ENCODE measurements at places on chromosomes 3 and 15.
A peak's percentile ranks its signal among the peaks of the same experiment; 100 is the strongest.

DNA sequence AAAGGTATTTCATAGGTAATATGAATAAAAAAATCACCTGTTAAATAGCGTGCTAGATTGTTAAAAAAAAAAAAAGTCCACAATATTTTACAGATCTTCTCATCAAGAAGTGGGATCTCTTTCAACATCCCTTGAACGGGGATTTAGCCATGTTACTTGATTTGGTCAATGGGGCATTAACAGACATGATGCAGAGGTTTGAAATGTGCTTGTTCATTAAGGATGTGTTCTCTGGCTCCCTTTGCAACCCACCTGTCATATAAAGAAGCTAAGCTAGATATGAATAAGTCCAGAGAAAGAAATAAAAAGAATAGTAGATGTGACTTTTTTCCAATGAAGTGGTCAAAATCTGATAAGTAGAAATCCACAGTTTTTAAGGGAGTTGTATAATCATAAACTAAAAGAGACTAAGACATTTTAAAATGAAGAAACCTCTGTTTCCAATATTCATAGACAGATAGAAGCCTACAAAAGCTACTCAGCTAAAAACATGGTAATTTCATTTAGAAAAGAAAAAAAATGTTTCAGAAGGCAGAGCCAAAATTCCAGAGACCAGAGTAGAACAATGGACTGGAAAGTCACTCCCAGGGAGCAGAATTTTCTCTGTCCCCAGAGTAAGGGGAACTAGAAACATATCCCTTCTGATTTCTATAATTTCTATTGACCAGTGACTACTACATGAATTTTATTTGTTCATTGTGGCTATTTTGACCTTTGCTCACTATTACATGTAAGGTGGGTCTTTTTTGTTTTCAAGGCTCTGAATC, 79.2 kb downstream of the PLSCR2 start:
- no peak for DNase-seq

DNA sequence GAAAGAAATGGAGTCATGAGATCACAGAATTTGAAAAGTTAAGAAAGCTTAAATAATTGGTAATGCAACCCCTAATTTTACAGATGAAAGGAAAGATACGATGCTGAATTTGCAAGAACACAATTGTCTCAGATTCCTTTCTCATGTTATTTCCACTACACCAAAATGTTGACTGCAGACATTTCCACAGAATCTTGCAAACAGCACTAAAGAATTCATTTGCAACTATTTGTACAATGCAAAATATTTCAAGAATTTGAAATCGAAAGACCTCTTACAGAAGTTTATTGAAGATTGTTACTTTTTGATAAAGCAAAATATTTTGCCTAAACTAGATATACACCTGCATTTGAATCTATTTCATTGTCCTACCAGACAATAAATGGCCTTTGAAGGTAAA, 194.1 kb upstream of the KCNMB2 start:
- DNase-seq: no peak

GRCh38 chr15:92839696-92840095, 60.4 kb upstream of the CHD2 start:
- DNase-seq: peak; percentile 42

DNA sequence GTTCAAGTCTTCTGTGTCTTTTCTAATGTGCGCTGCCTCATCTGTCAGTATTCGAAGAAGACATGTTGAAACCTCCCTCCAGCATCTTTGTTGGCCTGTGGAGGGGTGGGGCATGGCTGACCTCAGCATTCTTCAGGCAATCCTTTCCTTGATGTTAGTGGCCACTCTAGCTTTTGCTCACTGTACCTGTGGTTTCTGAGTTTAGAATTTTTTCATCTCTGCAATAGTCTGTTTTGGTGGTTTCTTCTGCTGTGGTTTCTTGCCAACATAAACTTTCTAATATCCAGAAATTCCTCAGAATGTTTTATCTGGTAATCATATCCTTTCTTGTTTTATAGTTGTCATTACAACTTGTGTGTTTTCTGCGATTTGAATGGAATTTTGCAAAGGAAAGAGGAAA, 251.3 kb upstream of the NR2E3 start:
- no peak for DNase-seq

DNA sequence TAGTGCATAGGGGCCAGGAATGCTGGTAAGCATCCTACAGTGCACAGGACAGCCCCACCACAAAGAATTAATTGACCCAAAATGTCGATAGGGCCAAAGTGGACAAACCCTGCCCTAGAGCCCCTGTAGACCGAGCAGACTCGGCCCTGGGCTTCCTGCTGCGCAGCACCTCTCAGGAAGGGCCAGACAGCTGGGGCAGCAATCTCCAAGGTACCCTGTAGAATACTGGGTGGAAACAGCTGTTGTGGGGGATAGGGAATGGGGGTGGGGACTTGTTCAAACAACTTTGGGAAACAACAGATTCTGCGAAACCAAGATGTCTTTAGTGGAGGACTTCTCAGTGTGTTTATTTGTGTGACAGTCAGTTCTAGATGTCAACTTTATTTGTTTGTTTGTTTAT, 67.1 kb downstream of the MRPL46 start:
- peak; percentile 54 for DNase-seq

- no peak for DNase-seq
Observed at GRCh38 chr3:35677797-35678196, 38.5 kb downstream of the ARPP21 start.

DNA sequence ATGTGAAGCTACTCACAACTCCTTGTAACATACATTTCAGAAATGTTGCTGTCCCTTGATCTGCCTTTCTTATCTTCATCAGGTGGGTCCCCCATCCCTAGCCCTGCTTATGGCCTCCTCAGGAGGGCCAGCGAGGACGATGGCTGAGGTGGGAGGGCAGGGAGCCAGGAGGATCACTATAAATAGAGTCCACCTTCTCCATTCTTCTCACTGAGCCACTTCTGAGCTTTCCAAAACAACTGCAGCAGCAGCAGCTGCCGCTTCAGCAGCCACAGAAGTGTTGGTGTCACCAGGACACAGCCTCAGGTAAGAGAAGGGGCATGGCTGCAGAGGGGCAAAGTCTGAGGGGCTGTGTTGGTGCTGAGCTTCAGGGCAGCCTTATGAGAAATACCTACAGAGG, 53.5 kb downstream of the ANAPC13 start:
- no peak for DNase-seq

DNA sequence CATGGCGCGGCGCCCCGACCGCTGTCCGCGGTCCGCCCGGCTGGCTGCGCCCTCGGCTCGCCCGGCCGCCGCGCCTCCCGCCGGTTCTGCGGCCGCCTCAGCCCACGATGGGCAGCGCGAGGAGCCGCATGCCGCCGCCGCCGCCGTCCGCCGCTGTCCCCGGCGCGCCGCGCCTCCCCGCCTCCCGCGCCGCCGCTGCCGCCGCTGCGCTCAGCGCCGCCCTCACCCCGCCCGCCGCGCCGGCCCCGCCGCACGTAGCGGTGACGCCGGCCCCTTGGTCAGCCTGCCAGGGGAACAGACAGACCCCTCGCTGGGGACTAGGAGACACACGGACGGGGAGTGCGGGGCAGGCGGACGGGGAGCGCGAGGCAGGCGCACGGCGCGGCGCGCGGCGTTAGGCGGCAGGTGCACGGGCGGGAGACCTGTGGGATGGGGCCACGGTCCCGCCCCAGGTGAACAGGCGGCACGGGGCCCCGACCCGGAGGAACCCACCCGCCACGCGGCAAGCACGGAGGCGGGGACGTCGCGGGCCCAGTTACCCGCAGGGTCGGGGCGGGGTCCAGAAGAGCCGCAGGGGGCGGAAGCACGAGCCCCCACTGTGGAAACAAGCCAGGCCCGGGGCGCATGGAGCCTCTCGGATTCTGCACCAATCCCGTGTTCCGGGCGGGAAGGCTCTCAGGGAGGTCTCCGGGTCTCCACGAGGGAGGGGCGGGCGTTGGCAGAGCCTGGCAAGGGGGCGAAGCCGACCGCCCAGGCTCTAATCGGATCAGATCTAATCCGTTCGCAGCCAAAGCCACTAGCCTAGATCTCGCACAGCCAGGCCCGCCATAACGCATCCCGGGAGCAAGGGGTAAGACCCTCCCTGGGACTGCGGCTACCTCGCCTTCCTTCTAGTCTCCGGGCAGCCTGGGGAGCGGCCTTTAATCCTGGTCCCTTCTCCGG, at the start of gene CSPG5:
CSPG5 (minus strand) TSS at position 175 of the 942 bp plus-strand sequence; CDS start at position 3, 172 bp downstream.
- peak; percentile 95 for DNase-seq

- no peak for DNase-seq
Observed at GRCh38 chr15:78811825-78812183, 540 bp upstream of the ADAMTS7 start.

- no peak for DNase-seq
Observed at GRCh38 chr15:90214553-90215196, 13.5 kb downstream of the SEMA4B start.

DNA sequence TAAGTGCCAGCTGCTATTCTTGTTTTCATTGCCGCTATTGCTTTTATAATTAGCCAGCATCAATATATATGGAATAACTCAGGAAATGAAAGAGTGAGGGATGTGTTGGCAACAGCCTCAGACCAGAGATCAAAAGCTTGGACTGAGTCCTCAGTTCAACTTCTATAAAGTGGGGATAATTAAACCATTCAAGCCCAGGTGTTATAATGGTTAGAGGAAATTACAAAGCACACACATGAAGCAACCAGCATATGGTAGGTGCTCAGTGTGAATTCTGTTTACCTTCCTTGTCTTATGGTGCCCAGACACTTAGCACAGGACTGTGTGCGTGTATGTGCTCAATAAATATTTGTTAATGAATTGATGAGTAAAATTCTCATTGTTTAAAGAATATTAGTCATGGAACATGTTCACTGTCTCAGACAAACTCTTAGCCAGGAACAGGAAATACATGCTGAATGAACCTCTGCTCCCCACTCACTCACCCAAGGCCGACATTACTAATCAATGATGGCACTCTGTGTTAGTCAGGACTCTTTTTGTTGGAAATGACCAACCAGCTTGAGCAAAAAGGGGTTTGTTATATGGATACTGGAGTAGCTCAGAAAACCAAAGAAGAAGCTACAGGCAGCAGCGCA, 16.7 kb upstream of the CCDC174 start:
- DNase-seq: no peak
